ENCODE measurements at places on chromosomes 4 and X.

DNA sequence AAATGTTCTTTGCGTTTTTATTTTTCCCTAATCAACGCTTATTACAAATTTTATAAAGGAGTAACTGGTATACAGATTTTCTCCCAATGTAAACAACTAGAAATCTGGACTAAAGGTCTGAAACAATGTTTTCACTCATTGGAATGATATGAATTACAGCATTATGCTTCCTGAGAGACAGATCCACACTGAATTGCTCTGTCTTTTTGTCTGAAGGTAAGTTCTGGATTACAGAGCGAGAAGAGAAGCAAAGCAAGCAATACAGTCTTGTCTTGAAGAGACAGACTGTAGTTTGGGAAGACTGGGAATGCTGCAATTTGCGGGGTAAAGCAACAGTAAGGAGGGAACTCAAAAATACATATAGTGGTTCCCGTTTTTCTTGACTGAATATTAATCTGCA, 262.2 kb upstream of the PABPC4L start:
- no peak for DNase-seq

DNA sequence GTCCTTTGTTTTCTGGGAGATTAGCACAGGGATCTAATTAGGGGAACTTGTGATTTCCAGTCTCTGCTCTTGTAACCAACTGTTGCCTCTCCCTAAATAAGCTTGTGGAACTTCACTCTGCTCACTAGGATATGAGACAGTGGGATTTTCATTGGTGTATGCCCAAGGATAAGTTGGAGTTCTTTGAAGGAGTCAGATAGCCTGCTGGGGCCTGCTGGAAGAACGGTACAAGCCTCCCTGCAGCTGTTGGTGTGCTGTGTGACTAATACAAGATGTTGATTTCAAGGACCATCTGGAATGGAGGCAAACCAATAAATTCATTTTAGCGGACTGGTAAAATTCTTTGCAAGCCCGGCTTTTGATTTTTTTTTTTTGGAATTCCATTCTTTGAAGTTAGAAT, 167.0 kb downstream of the AASDH start:
- DNase-seq, result peak; percentile 60

DNA sequence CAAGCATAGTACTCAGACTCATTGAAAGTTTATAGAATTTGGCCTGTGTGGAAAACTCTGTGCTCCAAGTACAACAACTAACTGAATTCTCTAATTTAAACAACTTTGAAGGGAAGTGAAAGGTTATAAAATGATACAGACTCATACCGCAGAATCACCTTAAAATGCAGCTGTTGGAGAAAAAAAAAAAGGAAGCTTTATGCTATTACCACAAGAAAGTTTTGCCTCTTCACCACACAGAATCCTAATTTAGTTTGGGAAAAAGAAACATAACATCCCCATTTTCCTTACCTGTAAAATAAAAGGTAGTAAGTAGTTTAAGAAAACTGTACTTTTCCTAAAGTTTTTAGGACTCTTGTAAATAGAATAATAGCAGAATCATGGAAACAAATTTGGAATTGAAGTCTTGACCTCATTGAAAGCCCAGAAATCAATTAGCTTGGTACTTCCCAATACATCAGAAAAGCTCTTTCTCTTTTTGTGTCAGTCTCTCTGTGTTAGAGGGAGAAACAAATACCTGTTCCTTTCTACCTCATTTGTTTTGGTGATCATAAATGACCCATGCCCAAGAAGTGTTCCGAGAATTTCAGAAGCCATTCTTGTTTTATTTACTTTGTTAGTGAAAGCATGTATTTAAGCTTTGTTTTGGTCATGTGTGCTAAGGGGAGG, 78.8 kb downstream of the NFKB1 start:
- DNase-seq, result no peak

DNA sequence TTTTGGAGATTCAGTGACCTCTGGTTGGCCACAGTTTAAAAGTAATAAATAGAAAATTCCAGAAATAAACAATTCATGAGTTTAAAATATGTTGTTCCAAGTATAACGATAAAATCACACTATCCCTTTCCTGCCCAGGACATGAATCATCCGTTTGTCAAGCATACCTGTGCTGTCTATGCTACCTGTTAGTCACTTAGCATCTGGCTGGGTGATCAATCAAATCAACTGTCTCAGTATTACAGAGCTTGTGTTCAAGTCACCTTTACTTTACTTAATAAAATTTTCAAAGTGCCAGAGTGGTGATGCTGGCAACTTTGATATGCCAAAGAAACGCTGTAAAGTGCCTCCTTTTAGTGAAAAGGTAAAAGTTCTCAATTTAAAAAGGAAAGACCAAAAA, 979.5 kb upstream of the NDST4 start:
- no peak for DNase-seq

DNA sequence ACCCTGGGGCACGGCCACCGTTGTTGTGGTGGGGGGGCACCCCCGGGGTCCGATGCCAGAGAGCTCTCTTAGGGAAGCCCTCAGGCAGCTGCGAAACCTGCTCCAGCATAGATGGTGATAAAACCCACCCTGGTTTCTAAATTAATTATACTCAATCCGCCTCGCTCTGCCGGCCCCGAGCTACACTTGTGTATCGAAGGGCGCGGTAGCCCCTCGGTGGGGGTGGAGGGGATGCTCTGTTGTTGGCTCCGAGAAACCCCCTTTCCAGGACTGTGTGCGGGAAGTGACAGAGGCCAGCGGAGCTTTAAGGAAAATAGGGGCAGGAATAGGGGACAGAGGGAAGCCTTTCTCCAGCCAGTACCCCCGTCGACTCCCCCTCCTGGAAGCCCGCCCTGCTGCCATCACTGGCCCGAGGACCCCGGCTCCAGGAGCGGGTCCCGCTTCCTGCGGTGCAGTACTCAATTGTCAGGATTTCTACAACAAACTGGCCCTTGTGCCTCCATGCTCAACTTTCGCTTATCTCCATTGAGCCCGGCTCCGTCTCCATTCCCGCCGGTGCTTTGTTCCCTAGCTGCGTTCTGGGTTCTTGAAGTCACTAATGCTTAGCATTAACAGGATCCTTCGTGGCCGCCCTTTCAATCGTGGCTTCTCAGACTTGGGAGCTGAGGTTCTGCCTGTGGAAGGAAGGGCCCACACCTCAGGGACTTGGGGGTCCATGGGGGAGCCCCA, 408.2 kb downstream of the BCOR start:
- no peak for DNase-seq

GRCh38 chr4:56123051-56123450, 174.3 kb downstream of the CEP135 start:
- DNase-seq, result no peak

GRCh38 chr4:185755451-185755850, 56.5 kb downstream of the SORBS2 start:
- no peak for DNase-seq

- DNase-seq, result peak; percentile 1
Measured at GRCh38 chr4:73589887-73590801, 30.1 kb downstream of the RASSF6 start.

DNA sequence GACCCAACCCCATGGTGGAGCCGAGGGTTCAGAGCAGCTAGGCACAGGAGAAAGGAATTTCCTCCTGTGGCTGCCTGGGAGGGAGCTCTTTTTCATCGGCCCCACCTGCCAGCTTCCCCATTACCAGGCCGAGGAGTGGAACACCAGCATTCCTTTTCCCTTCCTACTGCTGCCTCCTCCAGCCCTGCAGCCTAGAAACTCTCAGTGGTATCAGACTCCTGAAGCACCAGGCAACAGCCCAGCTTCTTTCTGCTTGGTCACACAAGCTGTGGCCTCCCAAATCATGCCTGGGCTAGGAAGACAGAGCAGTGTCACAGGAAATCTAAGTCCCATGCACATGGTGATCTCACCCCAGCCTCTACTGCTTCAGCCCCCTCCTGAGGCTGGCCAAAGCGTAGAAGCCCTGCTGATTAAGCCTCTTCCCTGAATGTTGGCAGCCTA, 30.1 kb downstream of the RTL5 start:
- no peak for DNase-seq

GRCh38 chr4:10506077-10506476, 48.9 kb upstream of the ZNF518B start:
- DNase-seq, result no peak

DNA sequence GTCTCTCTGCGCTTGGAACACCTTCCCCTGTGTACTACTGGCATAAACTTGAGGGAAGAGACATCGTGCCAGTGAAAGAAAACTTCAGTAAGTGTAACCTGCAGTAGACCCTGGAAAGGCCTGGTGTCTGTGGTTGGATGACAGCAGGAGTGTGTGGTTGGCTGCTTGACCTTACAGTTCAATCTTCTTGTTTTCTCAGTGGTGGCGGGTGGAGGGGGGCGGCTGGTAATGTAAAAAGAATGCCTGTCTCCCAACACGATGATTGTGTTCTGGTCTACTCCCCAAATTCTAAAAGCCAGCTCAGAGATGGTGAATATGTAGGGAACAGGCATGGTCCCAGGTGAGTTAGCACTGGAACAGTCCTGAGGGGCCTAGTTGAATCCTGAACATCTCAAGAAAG, 18.6 kb downstream of the PSMD10 start:
- peak; percentile 12 for DNase-seq

DNA sequence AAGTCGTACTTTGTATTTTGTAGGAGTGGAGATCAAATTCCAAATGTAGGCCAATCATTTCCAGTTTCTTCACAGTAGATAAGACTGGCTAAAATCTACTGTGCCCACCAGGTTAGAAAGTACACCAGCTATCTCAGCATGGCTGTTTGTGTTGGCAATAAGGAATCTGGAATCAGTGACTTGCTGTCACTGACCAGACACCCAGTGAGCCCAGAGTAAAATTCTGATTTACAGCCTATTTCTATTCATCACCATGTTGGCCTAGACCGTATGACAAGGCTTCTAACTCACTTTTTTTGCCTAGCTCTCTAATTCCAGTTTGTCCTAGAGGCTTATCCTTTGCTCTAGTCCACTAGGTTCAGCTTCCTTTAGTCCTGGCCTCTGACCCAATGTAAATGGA, 25.4 kb downstream of the SMIM43 start:
- DNase-seq, result no peak

GRCh38 chr4:82452026-82452425, 21.6 kb downstream of the ENOPH1 start:
- DNase-seq, result no peak

DNA sequence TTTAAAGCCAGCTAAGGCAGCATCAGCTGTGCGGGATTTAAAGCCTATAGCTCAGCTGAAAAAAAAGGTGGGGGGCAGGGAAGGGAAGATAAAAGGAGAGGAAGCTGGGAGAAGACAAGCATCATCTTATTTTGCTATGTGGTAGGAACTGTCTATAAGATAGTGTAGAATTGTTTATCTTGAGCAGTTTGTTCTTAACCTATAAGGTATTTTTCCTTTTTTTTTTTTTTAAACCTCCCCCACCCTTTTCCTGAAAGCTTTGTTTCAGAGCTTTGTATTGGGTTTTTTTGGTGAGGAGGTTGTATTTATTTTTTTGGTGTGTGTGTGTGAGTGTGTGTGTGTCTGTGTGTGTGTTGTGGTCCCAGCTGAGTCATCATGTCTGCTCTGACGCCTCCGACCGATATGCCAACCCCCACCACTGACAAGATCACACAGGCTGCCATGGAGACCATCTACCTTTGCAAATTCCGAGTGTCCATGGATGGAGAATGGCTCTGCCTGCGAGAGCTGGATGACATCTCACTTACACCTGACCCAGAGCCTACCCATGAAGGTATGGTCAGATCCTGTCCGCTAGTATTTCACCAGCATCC, 531 bp downstream of the RUFY3 start:
- peak; percentile 70 for DNase-seq

GRCh38 chr4:123170843-123171242, 225.8 kb upstream of the SPRY1 start:
- DNase-seq, result no peak

GRCh38 chr4:170017252-170017651, 8.9 kb downstream of the MFAP3L start:
- no peak for DNase-seq

DNA sequence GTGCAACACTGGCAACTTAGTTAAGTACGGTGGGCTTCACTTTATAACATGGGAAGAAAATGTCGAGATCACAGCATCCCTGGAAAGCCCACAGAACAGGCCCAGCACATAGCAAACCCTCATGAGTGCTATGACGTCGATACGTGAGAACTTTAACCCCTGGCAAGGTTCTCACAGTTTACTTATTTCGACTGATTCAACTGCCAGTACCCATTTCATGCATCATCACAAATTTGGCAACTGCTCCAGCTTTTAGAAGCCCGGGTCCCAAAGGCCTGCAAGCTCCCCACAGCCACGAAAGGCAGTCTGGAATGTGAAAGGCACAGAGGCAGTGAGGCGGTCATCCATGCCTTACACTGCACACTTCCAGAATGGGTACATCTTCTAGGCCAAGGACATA, 41.2 kb downstream of the RELL1 start:
- DNase-seq, result peak; percentile 53

GRCh38 chr4:772118-772517, 53.8 kb downstream of the CPLX1 start:
- DNase-seq, result no peak

- no peak for DNase-seq
Measured at GRCh38 chr4:147480502-147480890, 401 bp upstream of the EDNRA start.

DNA sequence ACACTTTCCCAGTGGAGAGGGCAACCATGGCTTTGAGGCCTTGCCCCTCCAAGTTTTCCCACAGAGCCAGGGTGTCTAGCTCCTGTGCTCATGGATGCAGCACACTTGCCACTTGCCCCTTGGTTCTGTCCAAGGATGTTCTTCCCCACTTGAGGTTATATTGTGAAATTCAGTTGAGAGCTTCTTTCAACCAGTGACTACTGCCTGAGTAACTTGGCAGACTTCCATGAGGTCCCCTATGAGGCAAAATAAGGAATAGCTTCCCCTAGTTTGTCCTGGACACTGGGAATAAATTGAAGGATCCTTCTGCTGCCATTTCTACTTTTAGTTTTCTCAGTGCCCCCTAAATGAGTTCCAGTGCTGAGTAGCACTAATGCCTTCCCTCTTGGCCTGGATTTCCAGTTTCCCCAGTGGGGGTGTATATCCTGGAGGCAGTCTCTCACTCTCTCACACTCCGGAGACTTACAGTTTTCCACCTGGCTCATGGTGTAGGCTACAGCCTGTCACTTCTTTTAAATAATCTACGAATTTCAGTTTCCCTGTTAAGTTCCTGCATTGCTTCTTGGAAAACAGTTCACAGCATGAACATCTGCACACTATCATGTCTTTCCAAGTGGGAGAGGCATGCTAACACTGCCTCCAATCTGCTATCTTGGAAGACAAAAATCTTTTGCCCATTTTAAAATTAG, 36.4 kb upstream of the ADH4 start:
- peak; percentile 65 for DNase-seq

- DNase-seq, result no peak
Measured at GRCh38 chrX:65516756-65517155, 17.8 kb downstream of the LAS1L start.

DNA sequence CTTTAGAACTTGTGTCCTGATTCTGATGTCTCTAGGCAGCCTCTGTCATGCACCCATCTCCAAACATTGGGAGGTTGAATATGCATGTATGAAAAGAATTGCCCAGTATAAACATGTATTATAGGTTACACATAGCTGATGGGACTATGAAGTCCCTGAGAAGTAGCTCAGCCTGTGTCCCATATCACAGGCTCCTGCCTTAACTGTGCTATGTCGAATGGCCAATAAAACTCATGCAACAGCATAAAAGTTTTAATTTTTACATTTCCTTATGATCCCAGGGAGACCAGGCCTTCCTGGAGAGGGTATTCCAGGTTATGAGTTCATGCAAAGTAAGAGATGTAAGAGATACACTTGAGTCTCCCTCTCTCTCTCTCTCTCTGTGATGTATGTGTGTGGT, 217.4 kb downstream of the SHROOM3 start:
- no peak for DNase-seq

GRCh38 chrX:117095393-117095792, 632.6 kb upstream of the CT83 start:
- DNase-seq, result no peak

GRCh38 chrX:16191605-16192004, 24.3 kb downstream of the MAGEB17 start:
- no peak for DNase-seq
